Aorta (tissue), 5 donors: ENCODE measurements at places on chromosomes 12 and 14. TPM values are rescaled to one million over a fixed set of nuclear protein-coding genes. Genes with fewer than 3 reads are reported as not detected.
A peak's percentile ranks its signal among the peaks of the same experiment; 100 is the strongest.

AQP2 gene
- 0.21 TPM for total RNA-seq

DNA sequence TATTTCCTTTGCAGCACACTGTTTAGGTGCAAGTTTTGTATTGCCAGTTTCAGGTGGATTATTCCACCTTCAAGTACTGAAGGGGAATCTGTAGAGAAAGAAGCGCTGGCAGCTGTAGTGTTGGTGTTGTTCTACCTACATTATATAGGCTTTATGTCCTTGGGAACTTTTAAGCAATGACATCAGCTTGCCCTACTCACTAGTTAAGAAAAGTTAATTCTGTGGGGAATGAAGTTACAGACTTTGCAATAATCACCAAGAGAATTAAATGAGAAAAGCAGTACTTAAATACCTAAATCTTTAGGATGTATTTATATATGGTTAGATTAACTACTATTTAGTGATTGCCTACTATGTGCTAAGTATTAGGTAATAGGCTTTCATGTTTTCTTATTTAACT is at the start of gene OR4E1:
Gene OR4E1, minus strand, starts transcription at position 101 of the 400 bp plus-strand sequence. CDS start 2,883 bp downstream, outside the sequence.
- no peak for DNase-seq

GRCh38 chr14:96274543-96274942 is 18.5 kb downstream of the BDKRB1 start:
- no peak for DNase-seq

GRCh38 chr14:74049876-74050495 is 30.8 kb downstream of the BBOF1 start:
- no peak for DNase-seq

- no peak for DNase-seq
Measured at GRCh38 chr12:120851444-120851843, 52.7 kb downstream of the SPPL3 start.

P2RX2 gene
- total RNA-seq: 0.27 TPM

DNA sequence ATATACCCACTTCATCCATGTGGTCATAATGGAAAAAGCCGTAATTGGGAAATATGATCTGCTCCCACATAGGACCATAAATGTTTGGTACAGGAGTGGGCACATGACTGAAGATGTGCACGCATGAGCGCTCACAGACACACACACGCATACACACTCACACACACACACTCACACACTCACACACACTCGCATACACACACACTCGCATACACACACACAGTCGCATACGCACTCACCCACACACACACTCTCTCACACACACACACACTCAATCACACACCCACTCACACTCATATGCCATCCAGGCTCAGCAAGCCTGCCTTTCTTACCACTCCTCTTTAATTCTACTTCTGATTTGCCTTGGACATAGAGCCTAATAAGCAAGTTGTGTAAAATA is 45.6 kb upstream of the EGLN3 start:
- no peak for DNase-seq

DNA sequence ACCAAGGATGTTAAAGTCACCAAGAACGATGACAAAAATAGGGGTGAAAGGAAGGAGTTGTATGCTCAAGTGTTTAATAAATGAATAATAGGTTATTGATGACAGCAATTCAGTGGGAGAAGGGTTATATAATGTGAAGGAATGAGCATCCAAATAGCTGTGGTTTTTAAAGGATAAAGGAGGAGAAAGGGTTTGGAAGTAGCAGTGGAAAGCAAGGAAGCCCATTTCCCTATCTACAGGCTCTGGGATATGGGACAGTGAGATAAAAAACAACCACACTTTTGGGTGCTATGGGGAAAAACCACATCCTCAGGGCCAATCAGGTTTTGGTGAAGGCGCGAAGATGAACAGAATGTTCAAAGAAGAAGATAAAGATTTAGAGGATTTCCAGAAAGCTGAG is 258.6 kb downstream of the ZFP36L1 start:
- no peak for DNase-seq

DNA sequence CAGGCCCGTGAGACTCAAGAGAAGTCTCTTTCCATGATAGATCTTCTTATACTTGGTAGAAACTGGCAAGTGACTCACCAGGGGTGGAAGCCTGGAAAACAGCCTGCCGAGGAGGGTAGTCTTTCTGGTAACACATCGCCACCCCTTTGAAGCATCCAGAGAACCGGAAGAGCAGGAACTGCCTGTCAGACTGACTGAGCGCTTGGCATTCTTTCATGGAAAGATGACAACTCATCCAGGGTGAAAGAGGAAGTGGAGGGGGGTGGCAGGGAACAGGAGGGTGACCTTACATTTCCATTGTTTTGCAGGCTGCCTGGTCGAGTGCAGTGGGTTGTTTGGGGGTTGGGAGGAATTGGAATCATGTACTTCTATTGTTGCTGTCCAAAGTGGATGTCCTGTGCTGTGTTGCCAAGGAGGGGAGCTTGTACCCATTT is 34.5 kb downstream of the PRKCH start:
- peak; percentile 57 for DNase-seq

DNA sequence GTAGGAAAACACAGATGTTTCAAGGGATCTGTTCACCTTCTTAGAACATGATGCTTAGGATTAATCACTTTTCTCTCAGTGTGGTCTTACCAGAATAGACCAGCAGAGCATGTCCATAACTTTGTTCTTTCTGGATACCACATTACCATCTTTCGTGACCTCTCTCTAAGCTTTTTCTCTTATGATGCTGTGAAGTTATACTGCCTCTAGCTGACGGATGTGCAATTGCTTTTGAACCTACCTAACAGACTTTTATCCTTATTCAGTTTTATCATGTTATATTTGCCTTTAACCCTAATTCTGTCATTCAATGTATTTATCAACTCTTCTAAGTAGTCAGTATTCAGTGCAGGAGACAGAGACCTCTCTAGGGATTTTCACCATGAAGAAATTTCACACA is 246.7 kb downstream of the DACT1 start:
- DNase-seq: no peak
